ENCODE measurements at places on chromosomes 7 and 10.

- DNase-seq, result no peak
Measured at GRCh38 chr10:22684699-22685098, 29.7 kb downstream of the PIP4K2A start.

GRCh38 chr7:130418306-130418705, 22.5 kb downstream of the CEP41 start:
- no peak for DNase-seq

GRCh38 chr10:74290708-74291107, 139.7 kb downstream of the ADK start:
- no peak for DNase-seq

- DNase-seq, result no peak
Measured at GRCh38 chr7:82284936-82285519, 158.5 kb downstream of the CACNA2D1 start.

DNA sequence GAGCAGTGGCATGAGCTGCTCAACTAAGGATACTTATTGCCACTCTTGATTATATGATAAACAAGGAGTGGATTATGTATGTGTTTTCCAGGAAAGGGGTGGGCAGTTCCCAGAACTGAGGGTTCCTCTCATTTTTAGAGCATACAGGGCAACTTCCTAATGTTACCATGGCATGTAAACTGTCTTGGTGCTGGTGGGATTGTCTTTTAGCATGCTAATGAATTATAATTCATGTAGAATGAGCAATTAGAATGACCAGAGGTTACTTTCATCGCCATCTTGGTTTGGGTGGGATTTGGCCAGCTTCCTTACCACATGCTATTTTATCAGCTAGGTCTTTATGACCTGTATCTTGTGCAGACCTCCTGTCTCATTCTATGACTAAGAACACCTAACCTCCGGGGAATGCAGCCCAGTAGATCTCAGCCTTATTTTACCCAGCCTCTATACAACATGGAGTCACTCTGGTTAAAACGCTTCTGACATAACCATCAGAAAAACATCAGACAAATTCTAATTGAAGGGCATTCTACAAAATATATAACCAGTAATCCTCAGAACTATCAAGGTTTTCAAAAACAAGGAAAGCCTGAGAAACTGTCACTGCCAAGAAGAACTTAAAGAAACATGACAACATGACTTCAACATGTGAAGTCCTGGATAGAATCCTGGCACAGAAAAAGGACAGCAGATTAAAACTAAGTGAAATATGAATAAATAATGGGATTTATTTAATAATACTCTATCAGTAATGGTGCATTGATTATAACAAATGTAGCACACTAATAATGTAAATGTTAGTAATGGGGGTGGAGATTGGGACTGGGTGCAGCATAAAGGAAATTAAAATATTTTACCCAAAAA, 365.0 kb downstream of the SEMA3D start:
- DNase-seq, result no peak

- DNase-seq, result no peak
Measured at GRCh38 chr10:30039567-30039966, 19.8 kb downstream of the JCAD start.

DNA sequence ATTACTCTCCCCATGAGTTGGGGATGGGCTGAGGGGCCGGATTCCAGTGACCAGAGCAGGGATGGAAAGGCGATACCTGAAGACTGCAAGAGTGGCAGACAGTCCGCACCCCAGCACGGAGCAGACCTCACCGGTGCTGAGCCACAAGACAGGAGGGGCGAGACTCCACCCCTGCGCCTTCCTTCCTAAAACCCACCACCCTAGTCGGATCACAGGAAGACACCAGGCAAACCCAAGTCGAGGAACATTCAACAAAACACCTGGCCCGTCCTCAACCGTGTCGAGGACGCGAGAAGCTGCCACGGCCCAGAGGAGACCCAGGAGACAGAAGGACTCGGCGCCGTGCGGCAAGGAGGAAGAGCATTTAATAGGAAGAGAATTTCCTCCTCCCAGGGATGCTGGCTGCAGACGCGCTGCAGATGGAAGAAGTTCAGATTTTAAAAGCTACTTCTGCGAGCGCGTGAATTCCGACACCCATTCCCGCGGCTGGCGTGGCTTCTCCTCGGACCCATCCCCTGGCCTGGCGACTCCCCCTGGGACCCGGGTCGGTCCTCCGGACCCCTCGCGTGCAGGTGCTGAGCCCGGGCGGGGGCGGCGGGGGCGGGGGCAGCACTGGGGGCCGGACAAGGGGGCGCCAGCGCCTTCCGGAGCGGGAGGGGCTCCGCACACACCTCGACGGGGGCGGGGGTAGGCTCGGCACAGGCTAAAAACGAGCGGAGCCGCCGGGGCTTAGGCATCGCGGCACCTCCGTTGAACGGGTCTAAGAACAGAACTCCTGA, 563 bp upstream of the UTF1 start:
- no peak for DNase-seq

DNA sequence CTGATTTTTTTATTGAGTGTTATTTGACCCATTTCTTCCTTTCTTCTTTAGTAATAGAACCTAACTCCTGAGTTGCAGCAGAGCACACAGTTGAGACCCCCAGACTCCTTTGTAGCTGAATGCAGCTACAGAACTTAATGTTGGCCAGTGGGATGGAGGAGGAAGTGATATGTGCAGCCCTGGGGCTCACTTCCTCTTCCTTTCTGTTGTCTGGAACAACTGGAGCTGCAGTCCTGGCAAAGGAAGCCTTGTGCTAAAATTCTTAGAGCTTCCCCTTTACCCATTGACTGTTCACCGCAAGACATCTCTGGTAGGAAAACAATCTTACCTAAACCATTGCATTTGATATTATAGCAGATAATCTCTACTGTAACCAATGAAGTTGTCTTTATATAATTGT, 86.6 kb downstream of the ITGB8 start:
- no peak for DNase-seq

GRCh38 chr10:12360461-12360860, 11.1 kb downstream of the CAMK1D start:
- no peak for DNase-seq

- DNase-seq, result no peak
Measured at GRCh38 chr10:127578961-127579305, 29.8 kb downstream of the NPS start.

DNA sequence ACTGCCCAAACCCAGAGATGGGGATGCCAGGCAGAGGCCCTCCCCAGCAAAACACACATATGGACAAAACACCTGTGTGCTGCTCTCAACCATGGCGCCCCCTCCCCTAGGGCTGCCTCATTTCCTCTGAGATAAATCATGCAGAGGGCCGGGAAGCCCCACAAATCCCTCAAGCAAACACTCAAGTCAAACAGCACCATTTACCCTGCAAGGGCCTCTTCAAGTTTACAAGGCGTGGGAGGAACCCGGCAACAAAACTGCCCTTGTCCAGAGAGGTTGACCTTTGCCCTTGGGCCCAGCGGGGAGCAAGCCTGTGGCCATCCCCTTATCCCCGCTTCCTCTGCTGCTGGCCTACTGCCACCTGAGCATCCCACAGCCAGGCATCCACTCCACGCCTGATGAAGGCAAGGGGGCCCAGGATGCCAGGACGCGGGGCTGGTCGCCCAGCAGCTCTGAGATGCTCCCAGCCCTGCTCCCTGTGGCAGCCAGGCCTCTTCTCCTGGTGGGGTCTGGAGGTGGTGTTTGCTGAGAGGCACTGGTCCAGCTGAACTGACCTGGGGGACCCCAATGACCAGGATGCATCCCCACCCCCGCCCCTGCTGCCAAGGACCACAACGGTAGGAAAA, 77.4 kb downstream of the DLG5 start:
- DNase-seq, result no peak

- no peak for DNase-seq
Measured at GRCh38 chr7:133364959-133365690, 112.2 kb downstream of the EXOC4 start.

GRCh38 chr10:79941585-79942210, 7.2 kb downstream of the SFTPD start:
- DNase-seq, result no peak

GRCh38 chr7:8185926-8186683, 75.9 kb downstream of the ICA1 start:
- no peak for DNase-seq
